ENCODE measurements at places on chromosomes 3 and 15. TPM values are rescaled to one million over a fixed set of nuclear protein-coding genes. Genes with fewer than 3 reads are reported as not detected.
A peak's percentile ranks its signal among the peaks of the same experiment; 100 is the strongest.

- no peak overlapping the region for H3K27ac ChIP-seq
- no peak for DNase-seq
- H3K27me3 ChIP-seq: no peaks in the 10 kb centered on the region
Observed at GRCh38 chr3:118262800-118263402, 771.7 kb downstream of the IGSF11 start.

DNA sequence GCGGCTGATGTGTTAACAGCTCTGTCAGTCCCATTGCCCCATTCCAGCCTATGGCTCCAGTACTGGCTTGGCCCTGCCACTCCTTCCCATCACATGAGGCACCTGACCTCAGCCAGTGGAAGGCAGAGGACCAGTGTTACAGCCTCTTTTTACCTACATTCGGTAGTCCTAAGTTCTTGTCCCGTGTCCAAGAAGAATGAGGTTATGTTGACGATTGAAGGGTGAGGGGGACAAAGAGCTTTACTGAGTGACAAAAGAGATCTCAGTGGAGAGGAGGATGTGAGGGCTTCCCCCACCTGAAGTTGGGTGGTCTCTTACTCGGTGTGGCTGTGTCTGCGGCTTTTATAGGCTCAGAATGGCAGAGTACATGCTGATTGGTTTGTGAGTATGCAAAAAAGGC, 7.3 kb upstream of the MPI start:
- H3K4me3 ChIP-seq: no peak overlapping the region
- H3K36me3 ChIP-seq: peaks cover 2% of the 10 kb centered on the region
- no peak overlapping the region for H3K27ac ChIP-seq
- no peak for DNase-seq

DNA sequence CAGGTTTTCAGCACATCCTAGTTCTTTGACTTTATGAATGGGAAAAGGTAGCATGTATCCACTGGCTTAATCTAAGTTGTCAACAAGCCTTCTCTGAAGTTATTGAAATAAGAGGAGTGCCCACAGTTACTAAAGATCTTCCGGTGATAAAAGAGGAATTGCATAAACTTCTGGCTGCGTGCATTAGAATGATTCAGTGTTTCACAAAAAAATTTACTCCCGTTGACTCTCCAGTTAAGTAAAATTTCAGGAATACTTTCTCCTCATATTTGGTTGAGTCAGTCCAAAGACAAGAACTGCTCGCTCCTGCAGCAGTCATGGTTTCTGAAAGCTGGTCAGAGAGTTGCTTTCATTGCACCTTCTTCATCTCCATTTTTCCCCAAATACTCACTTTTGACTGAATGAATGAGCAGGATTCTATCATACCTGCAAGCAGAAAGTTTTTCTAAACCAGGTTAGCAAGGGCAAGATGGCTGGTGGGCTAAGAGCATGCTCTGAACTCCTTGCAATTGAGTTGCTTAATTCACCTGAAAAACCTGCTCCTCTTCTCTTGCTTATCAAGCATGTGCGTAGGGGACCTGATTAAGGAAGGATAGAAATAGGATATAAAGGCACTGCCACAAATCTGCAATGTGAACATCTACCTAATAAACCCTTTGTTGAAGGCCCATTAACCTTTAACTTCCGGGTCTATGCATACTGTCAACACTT, 64.2 kb upstream of the TIMP4 start:
- H3K36me3 ChIP-seq: no peaks in the 10 kb centered on the region
- no peak overlapping the region for H3K27ac ChIP-seq
- peaks cover 28% of the 10 kb centered on the region for H3K27me3 ChIP-seq
- H3K4me1 ChIP-seq: no peaks in the 10 kb centered on the region
- DNase-seq: no peak

The PDZRN3 gene
- not detected for total RNA-seq

DNA sequence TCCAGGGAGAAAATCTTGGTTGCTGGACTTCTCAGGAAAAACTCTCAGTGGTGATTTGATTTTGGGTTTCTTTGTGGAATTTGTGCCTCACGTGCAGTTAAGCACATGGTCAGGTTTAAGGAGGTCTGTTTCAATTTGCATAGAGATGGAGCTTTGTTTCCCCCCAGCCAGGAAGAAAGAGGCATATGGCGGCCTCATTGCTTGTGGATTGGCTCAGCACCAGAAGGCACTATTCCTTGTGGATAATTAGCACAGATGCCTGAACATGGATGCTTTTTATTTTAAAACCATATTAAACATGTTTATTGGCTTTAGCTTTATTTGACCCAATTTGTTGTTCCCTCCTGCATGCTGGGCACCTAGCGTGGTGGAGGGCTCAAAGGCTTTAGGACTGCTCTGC, 125.1 kb upstream of the RGMA start:
- no peak overlapping the region for H3K4me3 ChIP-seq
- no peak overlapping the region for H3K27ac ChIP-seq
- H3K27me3 ChIP-seq: peaks cover 6% of the 10 kb centered on the region

The TNIK gene
- 36.6 TPM for total RNA-seq

- DNase-seq: no peak
- H3K4me1 ChIP-seq: peaks cover 5% of the 10 kb centered on the region
- no peaks in the 10 kb centered on the region for H3K27me3 ChIP-seq
Observed at GRCh38 chr15:67216859-67217258, 37.6 kb downstream of the AAGAB start.

GRCh38 chr3:71195492-71195891, 388.0 kb downstream of the FOXP1 start:
- H3K36me3 ChIP-seq: peaks cover 6% of the 10 kb centered on the region
- no peak overlapping the region for H3K4me3 ChIP-seq
- H3K27ac ChIP-seq: no peak overlapping the region

The PCSK6 gene
- total RNA-seq: 0.44 TPM

GRCh38 chr15:90124507-90124906, 22.2 kb upstream of the IDH2 start:
- peaks cover 20% of the 10 kb centered on the region for H3K27me3 ChIP-seq
- DNase-seq: no peak
- H3K4me1 ChIP-seq: peaks cover 15% of the 10 kb centered on the region
- no peak overlapping the region for H3K4me3 ChIP-seq
- H3K27ac ChIP-seq: no peak overlapping the region

- H3K27ac ChIP-seq: peak overlapping the region; percentile 98
- H3K4me1 ChIP-seq: peaks cover 85% of the 10 kb centered on the region
- H3K4me3 ChIP-seq: no peak overlapping the region
- peaks cover 5% of the 10 kb centered on the region for H3K36me3 ChIP-seq
Observed at GRCh38 chr3:50592568-50592967, 19.0 kb downstream of the CISH start.

The C3orf22 gene
- not detected for total RNA-seq

The IQCH gene
- 0.98 TPM for total RNA-seq

Data from activated CD8-positive, alpha-beta memory T cell treated with anti-CD3 and anti-CD28 coated beads, Interleukin-2, amount 10 ng/mL, durations not matched to agents 7 days and 5 days (primary cell).